ENCODE measurements at places on chromosomes 12 and 14. TPM values are rescaled to one million over a fixed set of nuclear protein-coding genes. Genes with fewer than 3 reads are reported as not detected.

- DNase-seq, result no peak
These were observed 132.1 kb downstream of the SLC5A8 start for GRCh38 chr12:101077791-101078528.

GRCh38 chr12:40946612-40947194 is 241.4 kb upstream of the PDZRN4 start:
- no peak for DNase-seq

- no peak for DNase-seq
These were observed 45.2 kb upstream of the FKBP4 start for GRCh38 chr12:2749580-2749979.

- no peak for DNase-seq
These were observed 179.6 kb downstream of the TMX1 start for GRCh38 chr14:51419685-51420084.

- DNase-seq, result no peak
These were observed 301.4 kb upstream of the NOS1 start for GRCh38 chr12:117662620-117663395.

DNA sequence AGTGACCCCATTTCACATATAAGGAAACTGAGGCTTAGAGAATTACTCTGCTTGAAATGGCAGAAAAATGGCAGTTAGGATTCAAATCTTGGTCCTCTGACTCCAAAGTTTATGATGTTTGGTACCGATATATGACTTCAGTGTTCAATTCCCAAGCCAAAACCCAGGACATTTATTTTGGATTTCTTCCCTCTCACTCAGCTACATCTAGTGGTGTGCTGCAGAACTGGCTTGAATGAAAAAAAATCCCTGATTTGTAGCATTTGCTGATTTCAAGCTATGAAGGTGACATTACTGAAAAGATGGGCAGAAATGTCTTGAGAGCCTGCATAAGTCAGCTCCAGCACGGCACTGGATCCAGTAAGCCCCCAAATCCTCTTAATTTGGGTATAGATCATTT is 106.4 kb downstream of the EFCAB11 start:
- DNase-seq, result no peak

DNA sequence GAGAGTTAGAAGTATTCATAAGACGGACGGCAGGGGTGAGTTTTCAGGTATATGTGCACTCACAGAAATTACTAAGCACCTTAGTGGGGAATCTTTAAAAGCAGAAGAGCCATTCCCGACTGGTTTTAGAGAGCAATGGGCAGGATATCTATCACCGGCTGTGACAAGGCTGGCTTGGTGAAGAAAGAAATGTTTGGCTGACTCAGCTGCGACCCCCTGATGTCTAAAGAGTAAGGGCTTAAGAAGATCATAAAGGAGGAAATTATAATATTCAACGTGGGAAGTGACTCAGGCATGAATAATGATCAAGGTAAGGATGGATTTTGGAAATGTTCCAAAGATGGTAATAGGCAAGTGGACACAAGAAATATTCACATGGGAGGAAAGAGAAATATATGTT is 407.6 kb downstream of the TMEM132D start:
- DNase-seq, result no peak

SCN8A gene
- 1.5 TPM for total RNA-seq

WNT5B gene
- total RNA-seq, result 0.18 TPM

All from activated naive CD4-positive, alpha-beta T cell treated with anti-CD3 and anti-CD28 coated beads, Interleukin-2, amount 50 U/mL, for 72 hours (primary cell).